NCI-H510A treated with DMSO at 0.1 percent for 48 hours (cell line): ENCODE measurements at places on chromosomes 5 and 9.
A peak's percentile ranks its signal among the peaks of the same experiment; 100 is the strongest.

GRCh38 chr5:142659405-142659804, 26.5 kb downstream of the FGF1 start:
- DNase-seq = no peak

DNA sequence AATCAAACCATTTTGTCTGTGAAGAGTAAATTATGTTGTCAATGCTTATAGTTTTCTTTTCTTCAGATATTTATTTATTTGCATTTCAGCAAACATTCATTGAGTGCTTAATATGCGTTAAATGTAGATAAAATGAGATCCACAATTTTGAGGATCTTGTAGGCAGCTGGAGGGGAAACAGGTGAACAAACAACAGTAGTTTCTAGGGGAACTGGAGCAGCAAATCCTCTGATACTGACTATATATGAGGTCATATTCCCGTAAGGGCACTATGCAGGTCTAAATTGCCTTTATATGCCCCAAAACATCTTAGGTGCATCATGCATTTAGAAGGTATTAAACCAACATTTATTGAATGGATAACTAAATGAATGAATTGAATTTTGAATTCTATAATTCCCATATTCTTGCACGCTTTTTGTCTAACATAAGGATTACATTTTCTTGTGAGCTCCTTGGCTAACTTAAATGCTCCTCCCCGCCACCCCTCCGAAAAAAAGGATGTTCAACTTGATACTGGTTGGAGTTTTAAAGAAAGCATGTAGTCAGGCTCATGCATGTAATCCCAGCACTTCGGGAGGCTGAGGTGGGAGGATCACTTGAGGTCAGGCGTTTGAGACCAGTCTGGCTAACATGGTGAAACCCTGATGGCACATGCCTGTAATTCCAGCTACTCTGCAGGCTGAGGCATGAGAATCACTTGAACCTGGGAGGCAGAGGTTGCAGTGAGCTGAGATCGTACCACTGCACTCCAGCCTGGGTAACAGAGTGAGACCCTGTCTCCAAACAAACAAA, 299.8 kb downstream of the TMEM38B start:
- DNase-seq = peak; percentile 18

DNA sequence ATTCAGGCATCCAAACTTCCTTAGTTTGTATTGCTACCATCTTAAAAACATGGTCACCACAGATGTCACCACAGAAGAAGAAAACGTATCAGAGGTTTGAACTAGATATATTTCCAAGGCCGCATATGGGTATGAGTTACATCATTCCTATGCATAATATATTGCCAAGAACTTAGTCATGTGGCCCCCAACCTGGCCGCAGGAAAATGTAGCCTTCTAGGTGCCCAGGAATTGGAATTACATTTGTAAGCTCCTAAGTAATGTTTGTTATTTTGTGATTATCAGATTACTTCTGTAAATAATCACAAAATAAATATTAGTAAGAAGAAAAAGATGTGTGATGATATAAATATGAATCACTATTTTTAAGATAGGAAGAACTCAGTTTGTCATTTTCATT, 351.4 kb downstream of the ISL1 start:
- no peak for DNase-seq

DNA sequence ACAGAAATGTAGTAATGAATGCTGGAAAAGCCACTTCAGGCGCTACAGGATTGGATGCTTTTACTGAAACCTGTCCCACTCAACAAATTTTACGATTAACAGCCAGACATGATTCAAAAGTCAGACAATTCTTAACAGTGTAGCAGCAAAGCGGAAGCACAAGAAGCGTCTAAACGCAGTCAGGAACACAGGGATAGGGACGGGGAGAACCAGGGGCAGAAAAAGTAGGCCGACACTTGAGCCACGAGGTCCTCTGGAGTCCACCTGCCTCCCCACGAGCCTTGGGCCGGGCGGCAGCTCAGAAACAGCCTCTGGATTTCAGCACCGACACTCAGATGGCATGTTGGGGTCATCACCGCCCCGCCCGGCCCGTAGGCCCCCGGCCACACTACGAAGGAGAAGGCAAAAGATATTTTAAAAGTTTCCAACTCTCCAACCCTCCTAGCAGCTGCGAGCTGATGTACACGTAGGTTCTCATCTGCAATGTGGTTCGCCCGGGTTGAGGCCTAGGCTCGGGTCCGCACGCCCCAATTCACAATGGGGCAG, 615 bp downstream of the RACK1 start:
- DNase-seq = no peak

GRCh38 chr9:35172878-35173277, 11.1 kb downstream of the UNC13B start:
- no peak for DNase-seq

DNA sequence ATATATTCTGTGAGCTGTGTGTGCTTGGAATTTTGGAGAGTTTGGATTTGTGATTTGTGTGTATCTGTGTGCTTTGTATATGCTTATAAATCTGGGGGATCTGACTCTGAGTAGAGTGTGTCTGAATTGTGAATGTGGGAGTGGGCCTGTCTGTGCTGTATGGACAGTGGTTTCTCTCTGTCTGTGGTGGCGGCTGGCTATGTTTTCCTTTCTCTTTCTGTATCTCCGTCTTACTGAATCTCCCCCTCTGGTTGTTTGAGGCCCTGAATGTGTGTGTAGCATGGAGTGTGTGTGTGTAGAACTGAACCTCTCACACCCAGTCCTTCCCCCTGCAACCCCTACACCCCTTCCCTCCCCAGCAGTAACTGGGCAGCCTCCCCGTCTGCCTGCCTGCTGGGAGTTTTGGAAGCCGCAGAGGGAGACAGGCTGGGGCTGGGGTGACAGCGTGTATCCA, 4.7 kb downstream of the CXXC5 start:
- DNase-seq = no peak

DNA sequence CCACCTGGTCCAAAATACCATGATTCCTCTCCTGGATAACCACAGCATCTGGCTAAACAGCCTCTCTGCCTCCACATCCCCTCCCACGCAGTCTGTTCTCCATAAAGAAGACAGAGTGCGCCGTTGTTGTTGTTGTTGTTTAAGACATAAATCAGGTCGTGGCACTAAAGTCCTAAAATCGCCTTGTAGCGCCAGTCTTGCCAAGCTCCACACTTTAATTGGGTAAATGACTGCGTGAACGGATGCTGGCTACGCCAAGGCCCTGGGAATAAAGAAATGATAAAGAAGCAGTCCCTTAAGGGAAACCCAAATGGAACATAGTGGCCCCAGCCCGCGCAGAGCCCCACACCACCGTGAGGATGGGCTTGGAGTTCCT, 364 bp upstream of the SFXN1 start:
- no peak for DNase-seq

- no peak for DNase-seq
Observed at GRCh38 chr9:75448955-75449354, 360.6 kb downstream of the OSTF1 start.

- no peak for DNase-seq
Observed at GRCh38 chr9:129400001-129400970, 220.6 kb downstream of the C9orf50 start.

GRCh38 chr9:81529556-81530193, 159.7 kb downstream of the TLE1 start:
- no peak for DNase-seq

DNA sequence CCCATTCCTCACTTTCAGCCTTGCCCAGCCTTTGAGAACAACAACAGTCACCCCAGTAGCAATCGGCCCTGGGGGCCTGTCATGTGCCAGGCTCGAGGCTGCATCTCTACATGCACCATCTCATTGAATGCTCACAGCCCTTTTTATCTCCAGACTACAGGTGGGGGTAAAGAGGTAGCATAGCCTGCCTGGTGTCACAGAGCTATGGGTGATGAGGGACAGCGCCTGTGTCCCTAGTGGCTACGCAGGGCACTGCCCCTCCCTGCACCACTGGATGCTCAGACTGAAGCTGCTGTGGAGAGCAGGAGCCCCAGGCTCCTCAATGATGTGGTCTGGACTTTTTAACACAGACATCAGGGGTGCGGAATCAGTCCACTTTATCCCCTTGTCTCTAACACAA, 2.8 kb downstream of the CAMK2A start:
- peak; percentile 27 for DNase-seq

DNA sequence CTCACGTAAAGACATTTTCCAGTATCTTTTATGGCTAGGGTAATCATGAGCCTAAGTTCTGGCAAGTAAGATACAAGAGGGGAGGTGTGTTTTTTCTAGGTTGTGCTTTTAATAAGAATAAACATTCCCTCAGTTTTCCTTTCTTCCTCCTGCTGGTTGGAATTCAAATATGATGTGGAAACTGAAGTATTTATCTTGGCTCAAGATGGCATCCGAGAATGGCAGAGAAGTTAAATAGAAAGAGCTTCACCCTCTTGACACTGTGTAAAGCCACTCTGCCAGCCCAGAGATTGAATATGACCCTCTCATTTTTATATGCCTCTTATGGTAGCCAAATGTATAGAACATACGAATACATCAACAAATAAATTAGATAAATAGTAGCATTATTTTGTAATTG, 438.4 kb downstream of the ISL1 start:
- DNase-seq = no peak

DNA sequence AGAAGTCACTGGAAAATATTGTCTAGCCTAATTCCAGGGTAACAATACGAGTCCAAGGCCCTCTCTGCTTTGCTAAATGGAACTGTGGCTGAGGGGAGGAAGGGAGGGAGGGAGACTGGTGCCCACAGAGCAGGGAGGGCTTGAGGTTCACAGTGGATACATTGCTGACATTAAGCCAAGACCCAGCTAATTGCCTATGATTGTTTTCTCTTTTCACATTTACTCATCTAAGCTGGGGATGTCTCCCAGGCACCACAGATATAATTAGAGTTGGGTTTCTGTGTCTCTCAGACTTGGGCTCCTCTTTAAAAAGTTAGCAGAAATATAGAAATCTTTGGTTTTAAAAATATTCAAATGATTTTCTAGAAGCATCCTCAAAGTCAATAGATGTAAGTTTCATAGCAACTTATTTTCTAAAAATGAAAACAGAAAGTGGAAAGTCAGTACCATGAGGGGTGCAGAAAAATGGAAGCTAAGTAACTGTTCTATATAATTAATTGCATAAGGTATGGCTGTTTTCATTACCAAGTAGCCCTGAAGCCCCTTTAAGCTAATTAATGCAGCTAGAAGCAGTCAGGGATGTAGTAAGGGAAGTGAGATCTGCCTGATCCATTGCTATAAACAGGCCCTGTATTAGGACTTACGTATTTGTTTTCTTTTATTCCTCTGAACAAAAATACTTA, 259.8 kb downstream of the NDUFS4 start:
- DNase-seq = no peak

DNA sequence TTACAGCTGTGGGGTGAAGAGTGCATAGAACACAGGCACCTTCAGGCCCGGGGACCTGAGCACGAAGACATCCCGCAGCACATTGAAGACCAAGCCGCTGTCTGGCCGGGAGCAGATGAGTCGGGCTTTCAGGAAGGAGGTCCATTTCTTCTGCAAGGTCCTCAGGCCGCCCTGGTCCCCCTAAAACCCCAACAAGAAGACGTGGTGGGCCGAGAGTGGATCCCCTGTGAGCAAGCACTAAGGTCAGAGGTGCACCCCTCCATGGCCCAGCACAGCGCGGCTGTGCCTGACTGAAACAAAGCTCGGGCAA, 70.5 kb downstream of the SECISBP2 start:
- DNase-seq = no peak

DNA sequence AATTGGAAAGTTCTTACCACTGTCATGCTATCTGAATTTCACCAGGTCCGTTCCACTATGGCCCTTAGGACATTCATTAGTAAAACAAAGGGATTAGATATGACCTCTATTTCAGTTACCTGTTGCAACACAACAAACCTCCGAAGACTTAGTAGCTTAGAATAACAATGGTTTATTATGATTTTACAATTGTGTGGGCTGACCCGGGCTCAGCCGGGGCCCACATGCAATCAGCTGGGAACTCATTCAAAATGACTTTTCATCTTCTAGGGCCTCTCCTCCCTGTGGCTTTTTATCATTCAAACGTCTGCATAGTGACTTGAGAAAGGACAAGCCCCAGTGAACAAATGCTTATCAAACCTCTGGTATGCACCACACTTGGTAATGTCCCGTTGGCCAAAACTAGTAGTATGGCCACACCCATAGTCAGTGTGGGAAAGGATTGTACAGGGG, 2.3 kb upstream of the FBXW11 start:
- DNase-seq = no peak

DNA sequence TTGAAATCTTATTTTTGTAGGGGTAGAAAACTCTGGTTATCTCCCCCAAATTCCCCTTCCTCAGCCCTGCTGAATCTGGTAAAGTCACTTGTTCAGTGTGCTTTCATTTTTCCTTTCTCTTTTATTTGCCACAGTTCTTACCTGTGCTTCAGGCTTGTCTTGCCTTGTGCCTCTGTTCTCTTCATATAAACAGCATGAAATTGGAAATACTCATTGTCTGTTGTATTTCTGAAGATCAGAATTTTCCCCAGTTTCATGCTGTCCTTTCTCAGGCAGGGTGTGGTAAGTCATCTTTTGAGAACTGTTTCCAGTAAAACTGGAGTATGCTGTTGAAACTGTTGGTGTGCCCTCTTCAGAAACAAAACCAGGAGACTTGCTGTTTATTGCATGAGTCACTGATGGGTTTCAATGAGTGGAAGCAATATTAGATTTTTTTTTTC, 7.0 kb downstream of the PAM start:
- DNase-seq = peak; percentile 29

DNA sequence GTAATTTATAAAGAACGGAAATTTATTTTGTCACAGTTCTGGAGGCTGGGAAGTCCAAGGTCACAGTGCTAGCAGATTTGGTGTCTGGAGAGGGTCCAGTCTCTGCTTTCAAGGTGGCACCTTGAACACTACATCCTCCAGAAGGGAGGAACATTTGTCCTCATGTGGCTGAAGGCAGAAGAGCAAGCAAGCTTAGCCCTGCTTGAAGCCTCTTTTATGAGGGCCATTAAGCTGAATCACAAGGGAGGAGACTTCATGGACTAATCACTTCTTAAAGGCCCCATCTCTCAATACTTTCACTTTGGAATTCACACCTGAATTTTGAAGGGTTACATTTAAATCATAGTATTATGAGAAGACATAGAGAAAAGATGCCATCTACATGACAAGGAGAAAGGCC, 215.4 kb upstream of the NFIL3 start:
- no peak for DNase-seq

- DNase-seq = no peak
Observed at GRCh38 chr5:59483971-59484472, 409.5 kb downstream of the PDE4D start.

GRCh38 chr5:102278231-102278630, 17.9 kb downstream of the SLCO4C1 start:
- no peak for DNase-seq

DNA sequence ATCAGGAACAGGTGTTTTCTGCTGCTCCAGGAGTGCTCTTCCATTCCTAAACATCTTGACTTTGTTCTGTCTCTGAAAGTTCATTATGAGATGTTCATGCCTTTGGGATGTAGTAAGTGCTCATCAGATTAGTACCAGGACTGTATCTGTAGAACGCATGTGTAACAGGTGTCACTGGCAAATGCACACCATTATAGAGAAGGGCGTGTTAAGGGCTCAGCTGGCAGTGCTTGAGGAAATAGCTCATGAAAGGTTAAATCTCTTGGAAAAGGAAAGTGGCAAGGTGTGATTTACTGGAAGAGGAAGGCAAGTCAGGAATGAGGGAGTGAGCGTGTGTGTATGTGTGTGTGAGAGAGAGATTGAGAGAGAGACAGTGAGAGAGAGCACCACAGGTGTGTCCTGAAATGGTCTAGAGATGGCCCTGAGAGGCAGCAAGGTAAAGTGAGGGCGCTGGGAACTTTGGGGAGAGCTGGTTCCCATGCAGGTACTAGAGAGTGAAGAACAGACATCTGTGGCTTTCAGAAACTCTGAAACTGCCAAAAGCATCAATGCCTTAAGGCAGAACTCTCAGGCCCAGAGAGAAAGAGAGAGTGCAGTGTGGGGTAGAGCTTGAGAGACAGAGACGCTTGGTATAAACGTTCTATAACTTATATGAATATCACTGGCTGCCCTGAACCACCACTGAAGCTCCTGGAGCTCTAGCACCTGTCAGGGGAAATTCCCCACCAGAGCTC, 13.7 kb upstream of the CXCL14 start:
- no peak for DNase-seq
